Calu3 (cell line): ENCODE measurements at places on chromosomes 2 and 18.
A peak's percentile ranks its signal among the peaks of the same experiment; 100 is the strongest.

GRCh38 chr2:12623051-12623450 is 93.7 kb upstream of the TRIB2 start:
- DNase-seq, result no peak

DNA sequence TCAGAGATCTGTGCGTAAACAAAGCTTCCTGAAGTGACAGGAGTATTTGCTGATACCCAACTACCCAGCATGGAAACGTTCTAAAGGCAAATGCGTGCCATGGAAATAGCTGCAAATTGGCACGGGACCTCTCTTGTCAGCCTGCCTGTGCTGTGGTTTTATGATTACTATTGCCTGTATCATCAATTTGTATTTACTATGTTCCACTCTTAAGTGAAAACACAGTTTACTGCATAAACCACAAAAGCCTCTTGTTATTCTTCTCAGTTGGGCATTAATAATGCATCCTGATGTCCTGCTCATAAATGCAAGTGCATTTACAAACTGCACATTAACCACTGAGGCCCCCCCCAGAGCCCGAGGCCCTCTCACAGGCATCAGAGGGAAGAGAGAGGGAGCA is 196.6 kb upstream of the SLC35G4 start:
- DNase-seq, result no peak

GRCh38 chr2:120783371-120783791 is 47.7 kb downstream of the GLI2 start:
- DNase-seq, result no peak

DNA sequence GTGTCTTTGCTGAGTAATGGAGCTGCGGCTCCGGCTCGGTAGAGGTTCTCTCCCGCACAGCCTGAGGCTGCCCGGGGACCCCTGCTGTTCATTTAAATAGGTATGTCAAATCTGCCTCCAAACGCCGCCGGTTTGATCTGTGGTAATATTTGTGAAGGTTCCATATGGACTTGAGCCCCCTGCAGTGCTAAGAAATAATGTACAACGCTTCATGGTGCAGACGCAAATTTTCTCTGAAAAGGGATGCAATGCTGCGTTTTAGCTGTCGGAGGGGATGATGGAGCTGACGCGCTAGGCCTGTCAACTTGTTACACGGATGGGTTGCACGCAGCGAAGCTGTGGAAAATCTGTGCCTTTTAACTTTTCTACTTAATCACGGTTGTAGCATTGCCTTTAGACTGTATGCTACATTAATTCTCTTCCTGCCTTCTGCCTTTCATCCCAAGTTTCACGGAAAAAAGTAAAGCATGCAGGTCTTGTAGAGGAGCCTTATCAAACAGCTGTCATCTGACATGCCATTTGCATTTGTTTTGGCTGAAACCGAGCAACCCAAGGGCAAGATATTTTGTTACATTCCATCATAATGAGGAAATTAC is 43.2 kb downstream of the MRPS9 start:
- DNase-seq, result no peak

DNA sequence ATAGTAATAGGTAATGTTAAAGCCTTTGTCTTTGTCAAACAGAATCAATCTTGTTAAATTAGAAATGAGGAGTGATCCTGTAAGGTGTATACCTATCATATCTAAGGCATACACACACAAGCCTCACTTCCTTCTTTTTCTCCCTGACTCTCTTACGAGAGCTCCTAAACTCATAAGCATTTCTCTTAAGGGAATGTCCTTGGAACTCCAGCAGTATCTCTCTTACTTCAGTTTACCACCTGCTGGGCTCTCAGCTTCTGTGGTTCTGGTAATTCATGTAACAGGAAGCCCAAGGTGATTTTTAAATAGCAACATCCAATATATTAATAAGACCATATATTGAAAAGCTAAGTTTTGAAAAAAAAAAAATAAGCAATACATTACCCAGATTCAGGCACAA is 85.9 kb downstream of the UBE2E3 start:
- DNase-seq, result no peak

- peak; percentile 95 for DNase-seq
Measured at GRCh38 chr2:235493775-235494715, at the start of gene AGAP1. Gene AGAP1 (plus strand): TSS chr2:235494043.

GRCh38 chr2:144553379-144553778 is 33.5 kb upstream of the ZEB2 start:
- DNase-seq, result no peak

GRCh38 chr18:37419315-37419714 is 146.3 kb downstream of the CELF4 start:
- no peak for DNase-seq

DNA sequence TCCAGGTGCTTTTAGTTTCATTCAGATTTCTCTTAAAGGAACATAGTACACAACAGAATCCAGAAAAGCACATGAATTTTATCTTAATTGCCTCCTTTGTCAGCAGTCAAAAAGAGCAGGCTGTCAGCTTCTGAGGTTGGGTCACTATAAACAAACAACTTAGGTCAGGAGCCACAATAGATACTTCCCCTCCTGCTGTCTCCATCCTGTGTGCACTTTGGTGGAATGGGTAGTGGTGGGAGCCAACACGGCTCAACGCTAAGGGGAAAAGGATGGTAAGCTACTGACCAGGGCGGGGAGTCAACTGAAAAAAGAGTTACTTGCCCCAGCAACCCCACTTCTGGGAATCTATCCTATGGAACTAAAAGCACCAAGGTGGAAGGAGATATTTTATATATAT is 121.9 kb downstream of the PAX3 start:
- no peak for DNase-seq

GRCh38 chr2:128967646-128968045 is 649.0 kb upstream of the HS6ST1 start:
- DNase-seq, result no peak

- no peak for DNase-seq
Measured at GRCh38 chr2:58268685-58269084, 27.6 kb upstream of the FANCL start.
